ENCODE measurements at places on chromosomes 4 and X. TPM values are rescaled to one million over a fixed set of nuclear protein-coding genes. Genes with fewer than 3 reads are reported as not detected.

FAT4 gene
- 27.2 TPM for total RNA-seq

PDGFC gene
- total RNA-seq: 22.2 TPM

TACR3 gene
- not detected for total RNA-seq

MTMR8 gene
- not detected for total RNA-seq

TLR2 gene
- total RNA-seq: not detected

PAGE2B gene
- total RNA-seq: not detected

All from cardiac atrium fibroblast (primary cell).